ENCODE measurements at places on chromosomes 13 and 19. TPM values are rescaled to one million over a fixed set of nuclear protein-coding genes. Genes with fewer than 3 reads are reported as not detected.
A peak's percentile ranks its signal among the peaks of the same experiment; 100 is the strongest.

GRCh38 chr13:49649244-49649962 lies 21.1 kb downstream of the ARL11 start:
- DNase-seq: no peak

DNA sequence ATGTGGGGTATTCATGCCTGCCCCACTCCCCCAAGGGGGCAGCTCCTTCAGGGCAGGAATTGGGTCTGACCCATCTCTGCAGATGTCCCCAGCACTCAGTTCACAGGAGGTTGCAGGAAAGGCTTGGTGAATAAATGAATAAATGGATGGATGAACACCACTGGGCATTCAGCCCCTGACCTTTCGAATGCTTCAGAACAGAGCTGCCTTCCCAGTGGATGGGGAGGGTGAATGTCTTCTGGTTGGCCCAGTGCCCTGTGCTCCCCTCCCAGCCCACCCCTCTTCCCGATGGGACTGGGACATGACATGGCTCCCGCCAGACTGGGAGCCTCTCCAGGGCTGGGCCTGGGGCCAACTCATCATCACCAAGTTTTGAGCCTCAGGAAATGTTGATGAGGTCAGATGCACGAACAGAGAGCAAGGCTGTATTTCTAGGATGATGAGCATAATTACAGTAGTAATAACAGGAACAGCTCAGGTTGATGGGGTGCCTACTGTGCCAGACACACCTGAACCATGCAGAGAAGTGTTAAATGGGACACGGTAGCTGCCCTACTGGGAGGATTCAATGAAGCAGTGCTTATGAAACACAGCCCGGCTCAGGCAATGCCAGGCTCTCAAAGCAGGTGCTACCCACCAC lies 25.7 kb downstream of the VRK3 start:
- no peak for DNase-seq

- DNase-seq: no peak
Measured at GRCh38 chr19:2888731-2889224, 11.9 kb upstream of the ZNF57 start.

DNA sequence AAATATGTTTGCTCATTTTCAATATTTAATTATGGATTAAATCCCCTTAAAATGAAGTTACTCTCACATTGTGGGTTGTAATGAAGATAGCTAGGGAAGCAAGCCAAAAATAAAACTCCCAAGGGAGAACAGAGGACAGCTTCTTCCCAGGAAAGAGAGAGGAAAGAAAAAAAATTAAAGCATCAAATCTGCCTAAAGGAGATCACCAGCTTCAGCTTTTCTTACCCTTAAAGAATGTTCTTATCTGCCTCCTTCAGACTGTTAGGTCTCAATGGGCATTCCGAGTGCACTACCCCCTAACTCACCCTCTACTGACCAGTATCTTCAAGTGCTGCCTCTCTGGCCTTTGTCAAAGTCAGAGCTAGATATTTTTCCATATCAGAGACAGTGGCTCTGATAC lies 55.2 kb downstream of the XPO4 start:
- no peak for DNase-seq

GRCh38 chr13:98970330-98970729 lies 7.5 kb downstream of the DOCK9 start:
- peak; percentile 44 for DNase-seq

ZNF329 gene
- 19.8 TPM for polyA plus RNA-seq

DNA sequence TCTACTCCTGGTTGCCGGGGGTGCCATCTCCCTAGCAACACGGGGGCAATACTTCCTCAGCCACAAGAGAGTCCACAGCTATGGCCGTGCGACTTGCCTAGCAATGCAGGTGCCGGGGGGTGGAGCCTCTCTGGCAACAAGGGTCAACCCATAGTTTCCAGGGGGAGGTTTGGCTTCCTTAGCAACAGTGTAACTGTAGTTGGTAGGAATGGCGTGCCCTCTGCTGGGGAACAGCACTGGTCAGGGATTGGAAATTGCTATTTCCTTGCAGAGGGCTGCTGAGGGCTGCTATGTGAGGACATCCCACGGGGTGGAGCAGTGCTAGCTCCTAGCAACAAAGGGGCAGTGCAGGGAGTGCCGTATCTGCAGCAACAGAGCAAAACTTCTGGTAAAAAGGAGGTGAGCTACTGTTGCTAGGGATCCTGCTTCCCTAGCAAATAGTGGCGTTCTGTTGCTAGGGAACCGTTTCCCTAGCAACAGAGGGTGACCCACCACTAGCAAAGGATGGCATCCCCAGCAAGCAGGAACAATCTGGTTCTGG lies 7.0 kb upstream of the TMC4 start:
- DNase-seq: peak; percentile 74

GRCh38 chr19:45854167-45854778 lies 8.7 kb downstream of the SYMPK start:
- no peak for DNase-seq

IL17D gene
- 94.7 TPM for polyA plus RNA-seq

GRCh38 chr13:101190337-101190736 lies 226.0 kb downstream of the NALCN start:
- no peak for DNase-seq

KRTDAP gene
- polyA plus RNA-seq: not detected

GRCh38 chr19:14507704-14508542 lies 10.3 kb downstream of the DNAJB1 start:
- no peak for DNase-seq

DNA sequence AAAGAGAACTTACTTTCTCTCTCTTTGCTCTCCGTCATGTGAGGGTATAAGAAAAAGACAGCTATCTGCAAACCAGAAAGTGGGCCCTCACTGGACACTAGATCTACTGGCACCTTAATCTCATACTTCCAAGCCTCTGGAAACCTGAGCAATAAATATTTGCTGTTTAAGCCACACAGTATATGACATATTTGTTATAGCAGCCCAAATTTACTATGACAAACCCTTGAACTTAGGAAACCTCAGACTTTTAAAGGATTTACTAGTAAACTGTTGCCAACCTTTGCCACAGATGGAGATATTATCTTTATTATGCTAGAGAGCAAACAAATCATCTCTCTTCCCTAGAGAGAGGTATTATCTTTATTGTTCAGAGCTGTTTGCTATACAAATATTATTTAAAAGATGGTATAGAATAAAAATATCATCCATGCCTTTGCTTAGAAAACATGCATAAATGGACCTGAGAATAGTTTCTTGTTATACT lies 1446.1 kb downstream of the SLITRK1 start:
- DNase-seq: no peak

ACER1 gene
- polyA plus RNA-seq: 0.11 TPM

KANK2 gene
- 65.9 TPM for polyA plus RNA-seq

DNA sequence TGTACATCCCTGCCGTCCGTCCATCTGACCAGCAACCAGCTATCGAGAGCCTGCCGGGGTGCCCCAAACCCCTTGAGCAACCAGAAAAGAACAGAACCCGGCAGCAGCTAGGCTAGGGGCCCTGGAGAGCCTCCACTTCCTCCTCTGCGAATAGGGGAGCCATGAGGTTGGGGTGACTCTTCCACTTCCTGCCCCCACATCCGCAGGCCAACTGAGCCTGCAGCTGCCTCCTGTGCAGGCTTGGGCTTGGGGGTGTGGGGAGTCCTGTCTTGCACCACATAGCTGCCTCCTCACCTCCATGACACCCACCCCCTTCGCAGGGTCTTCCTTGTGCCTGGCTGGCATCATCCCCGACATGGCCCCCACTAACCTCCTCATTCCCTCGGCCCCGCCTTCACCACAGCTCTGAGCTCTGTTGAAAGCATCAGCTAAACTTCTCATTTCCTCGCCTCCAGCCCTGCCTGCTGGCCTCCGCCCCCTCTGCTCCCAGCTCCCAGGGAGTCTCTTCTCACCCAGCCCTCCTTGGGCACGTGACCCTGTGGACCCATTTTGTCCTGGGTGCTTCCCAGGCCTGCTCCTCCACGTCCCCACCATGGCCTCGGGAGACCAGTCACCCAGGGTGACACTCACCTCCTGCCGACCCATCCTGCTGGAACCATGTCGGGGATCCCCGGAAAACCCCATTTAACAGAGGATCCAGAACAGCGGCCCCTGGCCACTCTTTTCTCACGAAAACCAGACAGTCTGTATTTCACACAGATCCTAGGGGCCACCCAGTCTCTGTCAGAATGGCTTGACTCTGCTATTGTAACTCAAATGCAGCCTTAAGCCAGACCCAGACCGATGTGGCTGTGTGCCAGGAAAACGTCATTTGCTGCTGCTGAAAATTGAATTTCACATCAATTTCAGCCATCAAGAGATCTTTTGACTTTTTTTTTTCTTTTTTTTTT lies 50.4 kb downstream of the MYO9B start:
- peak; percentile 44 for DNase-seq

DNA sequence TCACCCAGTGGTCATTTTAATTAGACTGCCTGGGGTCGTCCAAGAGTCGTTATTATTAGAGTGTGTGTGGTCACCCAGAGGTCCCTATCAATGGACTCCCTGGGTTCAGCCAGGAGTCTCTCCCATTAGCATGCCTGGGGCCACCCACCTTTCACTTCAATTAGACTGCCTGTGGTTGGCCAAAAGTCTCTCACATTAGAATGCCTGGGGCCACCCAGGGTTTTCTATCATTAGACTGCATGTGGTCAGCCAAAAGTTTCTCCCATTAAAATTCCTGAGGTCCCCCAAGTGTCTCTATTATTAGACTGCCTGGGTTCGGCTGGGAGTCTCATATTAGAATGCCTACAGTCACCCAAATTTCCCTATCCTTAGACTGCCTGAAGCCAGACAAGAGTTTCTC lies 1472.6 kb downstream of the UQCRFS1 start:
- DNase-seq: no peak

ATP4B gene
- 2.6 TPM for polyA plus RNA-seq

ZNF274 gene
- 23.0 TPM for polyA plus RNA-seq

DNA sequence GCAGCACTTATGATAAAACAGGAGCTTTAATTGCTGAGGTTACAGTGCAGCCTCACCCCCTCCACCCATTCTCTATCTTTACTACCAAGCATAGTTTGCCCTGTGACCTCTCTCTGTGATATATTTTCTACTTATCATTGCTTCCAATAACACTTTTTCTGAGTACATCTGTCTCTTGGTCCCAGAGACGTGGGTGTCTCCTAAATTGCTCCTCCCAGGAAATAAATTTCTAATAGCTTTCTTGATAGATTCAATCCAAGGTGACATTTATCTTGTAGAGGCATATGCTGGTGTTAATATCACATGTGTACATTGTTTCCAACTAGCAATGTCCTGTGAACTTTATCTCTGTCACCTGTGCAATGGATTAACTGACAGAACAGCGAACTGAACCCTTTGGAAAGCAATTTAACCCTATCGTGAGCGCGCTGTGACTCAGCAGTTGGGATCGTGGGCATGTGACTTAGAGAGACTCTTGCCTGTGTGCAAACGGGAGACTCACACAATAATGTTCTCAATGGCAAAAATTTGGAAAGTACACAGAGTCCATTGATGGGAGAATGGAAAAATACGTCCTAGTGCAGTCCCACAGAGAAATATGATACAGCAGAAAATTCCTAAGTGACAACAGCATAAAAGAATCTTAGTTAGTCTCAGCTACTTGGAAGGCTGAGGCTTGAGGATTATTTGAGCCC lies 7.0 kb upstream of the MAP2K2 start:
- no peak for DNase-seq

ZNF850 gene
- 2.9 TPM for polyA plus RNA-seq

DNA sequence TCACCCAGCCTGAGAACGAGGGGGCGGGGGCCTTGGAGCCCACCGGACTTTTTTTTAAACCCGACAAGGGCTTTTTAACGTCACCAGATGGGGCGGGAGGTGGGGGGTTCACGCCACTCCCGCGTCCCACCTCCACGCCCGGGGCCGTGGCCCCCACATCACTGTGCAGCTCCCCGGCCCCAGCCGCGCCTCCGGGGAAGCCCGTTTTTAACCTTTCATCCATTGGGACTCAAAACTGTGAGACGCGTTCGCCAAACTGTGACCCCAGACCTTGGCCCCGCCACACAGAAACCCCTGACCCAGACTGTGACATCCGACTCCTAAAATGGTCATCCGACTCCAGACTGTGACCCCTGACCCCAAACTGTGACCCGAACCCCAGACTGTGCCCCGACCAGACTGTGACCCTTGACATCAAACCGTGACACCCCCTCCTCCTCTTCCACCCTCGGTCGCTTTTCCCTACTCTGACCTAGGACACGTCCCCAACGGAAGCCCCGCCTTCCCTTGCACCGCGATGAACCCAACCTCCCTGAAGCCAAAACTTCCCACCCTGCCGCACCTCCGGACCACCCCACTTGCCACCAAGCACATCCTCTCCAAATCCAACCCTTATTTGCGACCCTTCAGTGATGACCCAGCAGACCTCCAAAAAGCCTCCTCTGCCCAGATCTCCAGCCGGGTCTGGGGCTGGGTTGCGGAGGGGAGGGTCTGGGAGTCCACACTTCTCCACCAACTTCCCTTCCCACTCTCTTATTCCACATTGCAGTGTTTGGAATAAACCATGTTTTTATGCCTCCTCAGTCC lies 1.5 kb upstream of the GRWD1 start:
- DNase-seq: no peak

- DNase-seq: no peak
Measured at GRCh38 chr19:6481541-6482342, at the start of gene DENND1C. DENND1C (minus strand) TSS chr19:6481787; CDS start chr19:6481695, 92 bp downstream.

GRCh38 chr19:11729586-11729985 lies 9.2 kb downstream of the ZNF823 start:
- DNase-seq: no peak

TPTE2 gene
- 0.51 TPM for polyA plus RNA-seq

- DNase-seq: no peak
Measured at GRCh38 chr13:77521194-77521593, 14.3 kb upstream of the SCEL start.

SLC6A16 gene
- 2.8 TPM for polyA plus RNA-seq

DNA sequence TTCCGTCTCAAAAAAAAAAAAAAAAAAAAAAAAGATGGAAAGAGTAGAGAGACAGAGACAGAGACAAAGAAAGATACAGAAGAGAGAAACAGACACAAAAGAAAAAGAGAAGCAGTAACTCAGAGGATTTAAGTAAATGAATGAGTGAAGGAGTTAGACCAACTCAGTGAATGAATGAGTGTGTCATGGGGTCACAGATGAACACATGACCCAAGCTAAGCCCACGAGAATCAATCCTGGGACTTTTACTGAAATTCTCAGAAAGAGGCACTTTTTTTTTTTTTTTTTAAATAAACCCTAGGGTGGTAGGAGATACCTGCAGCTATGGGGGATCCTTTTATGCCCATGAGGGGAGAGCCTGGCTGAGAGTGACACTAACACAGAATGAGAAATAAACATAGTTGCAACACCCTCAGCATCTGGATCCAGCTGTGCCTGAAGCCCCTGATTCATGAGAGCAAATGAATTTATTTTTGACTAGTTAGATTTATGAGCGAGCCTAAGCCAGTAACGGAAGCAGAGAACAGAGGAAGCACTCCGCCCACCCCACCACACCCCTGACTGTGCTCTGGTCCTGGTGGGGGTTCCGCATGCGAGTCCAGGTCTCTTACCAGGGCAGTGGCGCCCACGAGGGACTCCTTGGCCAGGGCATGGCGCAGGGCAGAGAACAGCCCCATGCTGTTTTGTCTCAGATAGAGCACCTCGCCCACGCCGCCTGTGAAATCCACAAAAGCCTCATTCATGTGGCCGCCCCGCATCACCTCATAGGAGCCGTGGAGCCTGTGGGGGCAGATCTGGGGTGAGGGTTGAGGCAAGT lies 4.6 kb downstream of the CAPN12 start:
- DNase-seq: no peak

GRCh38 chr13:40059540-40060232 lies 404.2 kb downstream of the COG6 start:
- no peak for DNase-seq

Measured in spinal cord (tissue), 10 donors.